Osteoblast (primary cell): ENCODE measurements at places on chromosomes 5 and 9. TPM values are rescaled to one million over a fixed set of nuclear protein-coding genes. Genes with fewer than 3 reads are reported as not detected.

DNA sequence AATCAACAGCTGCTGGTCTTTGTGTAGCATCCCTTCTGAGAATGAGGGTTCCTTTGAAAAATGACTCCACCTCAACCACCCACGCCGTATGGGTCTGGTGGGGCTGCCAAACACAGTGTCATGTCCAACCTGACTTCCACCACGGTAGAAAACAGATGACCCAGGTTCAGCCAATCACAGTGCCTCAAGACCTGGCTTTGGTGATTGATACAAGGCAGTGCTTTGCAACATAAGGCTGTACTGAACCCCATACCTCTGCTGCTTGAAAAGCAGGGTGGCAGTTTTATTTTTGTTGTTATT lies 11.5 kb upstream of the TGFBR1 start:
- DNase-seq = no peak

DNA sequence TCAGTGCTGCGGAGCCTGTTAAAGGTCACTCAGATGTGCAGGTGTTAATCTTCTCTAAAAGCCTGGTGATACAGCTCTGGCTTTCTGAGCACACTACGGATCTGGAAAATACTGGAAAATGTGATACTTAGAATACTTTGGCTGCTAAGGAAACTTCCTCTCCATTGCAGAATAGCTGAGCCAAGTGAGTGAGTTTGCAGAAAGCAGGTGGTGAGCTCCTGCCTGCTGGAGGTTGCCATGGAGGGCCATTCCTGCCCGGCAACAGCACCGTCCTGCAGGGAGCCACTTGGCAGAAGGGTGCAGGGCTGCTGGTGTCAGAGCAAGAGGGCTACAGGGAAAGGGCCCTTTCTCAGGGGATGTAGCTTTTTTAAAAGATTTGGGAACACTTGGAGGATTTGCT lies 40.7 kb downstream of the SECISBP2 start:
- DNase-seq = no peak

GRCh38 chr5:54570916-54571315 lies 53.4 kb downstream of the SNX18 start:
- DNase-seq = no peak

GRCh38 chr9:74500584-74500924 lies 3.4 kb downstream of the RORB start:
- DNase-seq = peak; percentile 69

DNA sequence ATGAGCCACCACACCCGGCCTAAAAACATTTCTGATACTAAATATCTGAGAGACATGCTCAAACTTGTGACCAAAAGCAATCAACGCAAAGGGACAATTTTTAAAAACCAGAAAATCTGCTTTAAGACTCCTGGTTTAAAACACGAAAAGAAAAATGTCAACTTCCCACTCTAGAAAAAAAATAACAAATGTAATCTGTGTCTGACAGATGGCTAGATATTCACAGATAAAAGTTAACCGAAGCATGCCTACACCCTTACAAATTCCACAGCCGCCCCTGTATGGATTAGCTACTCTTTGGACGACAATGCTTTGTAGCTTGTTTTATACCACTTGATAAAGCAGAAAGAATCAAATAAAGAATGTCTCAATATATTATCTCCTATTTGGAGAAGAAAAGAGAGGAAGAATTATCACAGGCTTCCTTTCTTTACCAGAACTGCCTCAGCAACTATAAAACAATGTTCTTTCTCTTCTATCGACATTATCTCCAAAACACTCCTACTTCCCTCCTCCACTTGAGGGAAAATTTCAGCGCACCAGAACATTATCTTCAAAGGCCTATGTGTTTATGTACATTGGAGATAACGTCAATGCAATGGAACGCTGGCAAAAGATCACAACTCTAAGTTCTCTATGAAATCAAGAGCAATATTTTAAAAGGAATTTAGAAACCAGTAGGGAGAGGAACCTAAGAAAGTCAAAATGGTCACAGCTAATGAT lies 26.2 kb downstream of the CEMIP2 start:
- DNase-seq = no peak

- DNase-seq = no peak
Measured at GRCh38 chr9:100322954-100323536, 29.7 kb downstream of the TEX10 start.

GRCh38 chr9:83714329-83714728 lies 6.6 kb upstream of the UBQLN1 start:
- no peak for DNase-seq

DNA sequence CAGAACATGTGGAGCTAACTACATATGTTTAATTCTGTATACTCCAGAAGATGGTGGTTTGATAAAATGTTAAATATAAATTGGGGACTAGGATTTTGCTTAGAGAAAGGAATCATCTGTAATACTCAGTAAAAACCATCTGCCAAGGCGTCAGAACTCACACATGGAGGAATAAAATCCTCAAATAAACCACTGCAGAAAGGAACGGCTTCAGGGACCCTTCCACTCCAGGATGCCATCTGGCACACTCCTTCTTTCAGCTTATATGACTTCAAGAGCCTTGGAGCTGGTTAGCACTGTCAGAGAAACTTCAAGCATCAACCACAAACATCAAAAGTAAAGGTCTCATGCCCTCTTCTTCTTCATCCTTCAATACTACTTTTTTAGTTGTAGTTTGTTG lies 360.6 kb downstream of the PLK2 start:
- DNase-seq = no peak

DNA sequence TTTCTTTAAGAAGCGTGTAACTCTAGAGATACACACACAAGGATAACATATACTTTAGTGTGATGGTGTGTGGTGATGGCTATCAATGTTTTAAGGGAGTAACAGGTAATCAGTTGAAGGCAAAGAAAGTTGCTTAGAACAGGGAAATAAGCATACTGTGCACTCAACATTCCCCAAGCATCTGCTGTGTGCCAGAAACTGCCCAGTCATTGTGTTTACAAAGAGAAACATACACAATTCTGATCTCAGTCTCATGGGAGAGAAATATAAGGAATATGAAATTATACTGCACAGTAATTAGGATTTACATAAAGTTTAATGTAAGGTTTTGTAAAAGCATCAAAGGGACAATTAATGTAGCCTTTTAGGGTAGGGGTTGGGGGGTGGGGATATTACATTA lies 224.1 kb upstream of the TYRP1 start:
- no peak for DNase-seq

DNA sequence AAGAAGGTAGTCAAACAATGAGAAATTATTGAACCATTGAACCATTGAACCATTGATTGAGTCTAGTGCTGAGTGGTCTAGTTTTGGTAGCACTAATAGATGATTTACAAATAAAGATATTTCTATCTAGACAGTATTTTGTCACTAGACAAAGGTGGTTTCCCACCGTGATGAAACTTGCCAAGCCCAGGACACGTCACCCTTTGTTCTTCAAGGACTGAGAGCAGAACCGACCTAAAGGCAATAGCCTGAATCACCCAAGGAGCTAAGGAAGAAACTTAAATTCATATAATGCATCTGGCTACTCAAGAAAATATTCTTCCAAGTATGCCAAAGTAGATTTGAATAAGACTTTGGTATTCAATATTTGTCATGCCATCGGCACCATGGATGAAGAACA lies 103.3 kb downstream of the ESM1 start:
- DNase-seq = no peak

The GBGT1 gene
- 3.3 and 3.8 TPM in 2 replicates for total RNA-seq

The G3BP1 gene
- total RNA-seq = 121 and 145 TPM in 2 replicates

The BAAT gene
- under 0.01 TPM in 1 of 2 replicates, not detected in the other for total RNA-seq

The CDX1 gene
- 0.29 and 0.36 TPM in 2 replicates for total RNA-seq

The FAM151B gene
- total RNA-seq = 13.0 and 19.2 TPM in 2 replicates

The DMAC1 gene
- 7.6 and 10.0 TPM in 2 replicates for total RNA-seq

The PRPF4 gene
- total RNA-seq = 18.1 and 21.8 TPM in 2 replicates
